NK-92 treated with Interleukin-12 subunit alpha and Interleukin-12 subunit beta, amount 100 ng/mL, for 24 hours (cell line): ENCODE measurements at places on chromosomes 6 and 20.

- DNase-seq: no peak
These were observed 111.5 kb upstream of the CDH4 start for GRCh38 chr20:61140576-61140975.

GRCh38 chr6:91298543-91299145 lies 711.8 kb upstream of the MAP3K7 start:
- DNase-seq: no peak

DNA sequence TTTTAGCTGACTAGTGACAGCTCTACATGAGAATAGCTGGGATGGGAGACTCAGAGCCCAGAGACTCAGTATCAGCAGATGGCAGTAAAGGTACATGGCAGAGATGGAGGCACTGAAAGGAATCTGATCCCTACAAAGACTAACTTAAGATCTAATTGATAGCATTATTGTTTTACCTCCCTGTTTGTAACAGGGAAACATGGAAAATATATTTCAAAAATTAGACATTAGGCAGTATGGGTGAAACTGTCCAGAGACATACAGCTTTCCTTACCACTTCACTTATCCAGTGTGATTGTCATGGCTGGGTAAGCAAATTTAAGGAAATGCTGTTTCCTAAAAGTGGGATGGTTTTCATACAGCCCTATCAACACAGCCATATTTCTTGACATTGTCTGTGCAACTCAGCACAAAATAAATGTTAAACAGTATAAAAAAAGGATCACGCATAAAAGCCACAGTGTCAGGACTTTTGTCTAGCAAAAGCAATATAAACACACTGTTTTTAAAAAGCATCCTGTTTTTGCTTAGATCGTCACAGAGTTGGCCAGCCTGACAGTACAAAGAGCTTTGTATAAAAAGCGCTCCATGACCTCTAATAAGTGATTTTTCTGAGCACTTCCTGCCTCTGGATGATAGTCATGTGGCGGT lies 376.9 kb downstream of the PHF3 start:
- DNase-seq: no peak

DNA sequence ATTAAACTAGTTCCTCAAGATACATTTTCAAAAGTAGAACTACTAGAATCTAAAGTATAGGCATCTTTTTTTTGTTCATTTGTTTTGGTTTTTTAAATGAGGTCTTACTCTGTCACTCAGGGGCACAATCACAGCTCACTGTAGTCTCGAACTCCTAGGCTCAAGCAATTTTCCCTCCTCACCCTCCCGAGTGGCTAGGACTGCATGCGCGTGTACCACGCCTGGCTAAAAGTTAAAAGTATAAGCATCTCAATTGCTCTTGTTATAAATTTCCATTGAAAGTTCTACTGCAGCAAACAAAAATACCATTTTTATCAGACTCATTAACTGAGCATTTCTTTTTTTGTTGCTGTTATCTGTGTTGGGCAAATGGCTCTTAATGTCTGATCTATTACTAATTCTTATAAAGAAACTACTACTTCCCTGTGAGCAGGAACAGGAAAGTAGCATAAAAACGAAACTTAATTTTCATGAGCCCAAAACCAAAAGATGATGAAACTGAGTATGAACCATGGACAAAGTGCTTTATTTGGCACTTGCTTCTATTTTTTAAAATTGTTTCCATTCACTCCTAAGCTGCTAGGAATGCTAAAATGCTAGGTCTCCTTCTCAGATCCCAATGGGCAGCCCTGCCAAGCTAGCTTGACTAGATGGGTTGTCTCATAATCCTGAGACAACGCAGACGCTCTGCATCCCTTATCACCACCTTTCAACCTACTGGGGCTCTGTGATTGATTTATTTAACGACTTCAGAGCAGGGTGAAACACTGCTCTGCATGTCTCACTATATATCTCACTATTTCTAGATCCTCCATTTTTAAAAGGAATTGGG lies 36.9 kb downstream of the TRPC4AP start:
- DNase-seq: no peak

DNA sequence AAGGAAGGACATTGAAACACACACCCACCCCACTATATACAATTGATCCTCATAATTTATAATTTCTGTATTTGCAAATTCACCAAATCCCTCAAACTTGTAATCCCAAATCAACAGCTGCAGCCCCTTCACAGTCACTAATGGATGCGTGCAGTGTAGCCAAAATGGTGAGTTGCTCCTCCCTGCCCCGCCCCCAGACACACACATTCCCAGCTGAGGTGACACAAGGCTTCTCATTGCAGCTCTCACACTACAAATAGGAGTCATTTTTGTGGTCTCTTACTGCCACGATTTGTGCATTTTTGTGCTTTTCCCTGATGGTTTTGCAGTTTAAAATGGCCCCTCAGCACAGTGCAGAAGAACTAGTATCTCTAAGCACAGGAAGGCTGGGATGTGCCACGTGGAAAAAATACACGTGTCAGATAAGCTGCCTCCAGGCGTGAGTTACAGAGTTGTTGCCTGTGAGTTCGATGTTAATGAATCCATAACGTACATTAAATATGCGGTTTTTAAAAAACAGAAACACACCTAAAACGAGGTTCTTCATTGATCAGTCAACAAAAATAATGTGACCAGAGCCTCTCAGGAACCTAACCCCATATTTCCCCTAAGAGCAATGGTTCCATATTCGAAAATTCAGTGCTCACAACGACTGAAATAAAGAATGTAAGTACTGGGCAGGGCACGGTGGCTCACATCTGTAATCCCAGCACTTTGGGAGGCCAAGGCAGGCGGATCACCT lies 8.2 kb downstream of the ATP9A start:
- DNase-seq: no peak

GRCh38 chr6:120039664-120040063 lies 690.1 kb upstream of the MAN1A1 start:
- DNase-seq: no peak

- no peak for DNase-seq
These were observed 75.5 kb upstream of the DST start for GRCh38 chr6:56718236-56718635.

GRCh38 chr6:167580619-167580911 lies 246.1 kb upstream of the AFDN start:
- no peak for DNase-seq

DNA sequence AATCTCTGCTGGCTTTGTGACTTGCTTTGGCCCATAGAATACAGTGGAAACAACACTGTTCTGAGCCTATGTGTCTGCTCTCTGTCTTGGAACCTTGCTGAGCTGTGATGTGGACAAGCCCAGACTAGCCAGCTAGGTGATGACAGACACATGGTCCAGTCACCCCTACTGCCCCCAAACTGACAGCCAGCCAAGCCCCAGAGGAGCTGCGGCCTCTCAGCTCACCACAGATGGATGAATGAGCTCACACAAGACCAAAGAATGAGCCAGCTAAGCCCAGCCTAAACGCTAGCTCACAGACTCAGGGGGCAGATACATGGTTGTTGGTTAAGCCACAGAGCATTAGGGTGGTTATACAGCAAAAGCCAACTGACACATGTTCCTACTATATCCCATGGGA lies 4.1 kb downstream of the AARS2 start:
- DNase-seq: no peak

DNA sequence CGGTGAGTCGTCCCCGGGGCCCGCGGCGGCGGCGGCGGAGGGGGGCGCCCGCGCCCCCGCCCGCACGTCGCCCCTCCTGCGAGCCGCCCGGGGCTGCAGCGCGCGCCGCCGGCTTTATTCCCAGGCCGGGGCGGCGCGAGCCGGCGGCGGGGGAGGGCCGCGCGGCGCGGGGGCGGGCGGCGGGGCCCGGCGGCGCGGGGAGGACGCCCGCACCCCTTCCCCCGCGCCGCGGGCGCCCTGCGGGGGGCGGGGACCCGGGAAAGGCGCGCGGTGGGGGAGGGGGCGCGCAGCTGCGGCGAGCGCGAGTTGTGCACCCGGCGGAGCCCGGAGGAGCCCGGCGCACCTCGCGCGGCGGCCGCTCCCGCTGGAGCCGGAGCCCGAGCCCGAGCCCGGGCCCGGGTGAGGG lies 646 bp downstream of the HMGA1 start:
- no peak for DNase-seq

DNA sequence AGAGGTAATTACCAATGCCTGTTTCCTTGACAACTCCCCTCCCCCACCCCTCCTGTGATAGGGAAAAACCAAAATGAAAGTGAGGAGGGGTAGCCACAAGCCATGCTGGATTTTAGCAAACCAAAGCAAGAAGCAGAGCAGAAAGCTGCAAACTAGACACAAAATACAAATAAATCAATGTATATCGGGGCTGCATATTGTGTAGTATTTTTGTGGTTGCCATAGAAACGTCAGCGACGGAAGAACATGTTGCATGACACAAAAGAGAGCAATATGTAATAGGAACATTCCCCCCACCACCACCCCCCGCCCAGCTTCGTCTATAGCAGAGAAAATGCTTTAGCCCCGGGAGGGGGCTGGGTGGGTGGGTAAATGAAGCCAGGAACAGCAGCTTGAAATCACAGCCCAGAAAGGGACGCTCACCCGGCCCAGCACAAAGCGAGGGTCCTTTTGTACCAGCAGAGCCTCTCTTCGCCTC lies 548 bp downstream of the AGPAT4 start:
- DNase-seq: no peak

DNA sequence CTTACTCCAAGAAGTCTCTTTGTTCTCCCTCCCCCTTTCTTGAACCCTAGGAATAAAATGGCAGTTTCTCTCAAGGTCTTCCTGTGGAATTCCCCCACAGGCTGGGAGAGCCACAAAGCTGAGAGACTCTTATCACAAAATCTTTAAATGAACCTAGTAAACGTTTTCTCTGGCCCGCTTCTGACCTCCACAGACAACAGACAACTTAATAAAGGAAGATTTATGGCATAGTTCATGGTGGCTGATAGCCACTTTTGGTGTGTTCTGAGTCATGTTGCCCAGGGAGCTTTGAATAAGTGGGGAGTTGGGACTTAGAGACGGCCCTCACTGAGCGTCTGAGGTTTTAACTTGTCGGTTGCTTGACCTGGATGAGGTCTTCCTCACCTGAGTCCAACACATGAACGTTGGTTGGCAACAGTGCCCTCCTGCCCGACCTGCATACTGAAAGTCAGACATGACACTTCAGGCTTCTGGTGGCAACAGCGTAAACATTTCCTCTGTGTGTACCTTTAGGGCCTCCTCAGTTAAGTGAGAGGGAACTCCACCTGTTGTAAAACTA lies 124.1 kb downstream of the FOXO3 start:
- no peak for DNase-seq

GRCh38 chr20:62708591-62709536 lies at the start of gene NTSR1:
Gene NTSR1 (plus strand): TSS chr20:62708836. CDS start chr20:62709208, 372 bp downstream.
- DNase-seq: no peak

DNA sequence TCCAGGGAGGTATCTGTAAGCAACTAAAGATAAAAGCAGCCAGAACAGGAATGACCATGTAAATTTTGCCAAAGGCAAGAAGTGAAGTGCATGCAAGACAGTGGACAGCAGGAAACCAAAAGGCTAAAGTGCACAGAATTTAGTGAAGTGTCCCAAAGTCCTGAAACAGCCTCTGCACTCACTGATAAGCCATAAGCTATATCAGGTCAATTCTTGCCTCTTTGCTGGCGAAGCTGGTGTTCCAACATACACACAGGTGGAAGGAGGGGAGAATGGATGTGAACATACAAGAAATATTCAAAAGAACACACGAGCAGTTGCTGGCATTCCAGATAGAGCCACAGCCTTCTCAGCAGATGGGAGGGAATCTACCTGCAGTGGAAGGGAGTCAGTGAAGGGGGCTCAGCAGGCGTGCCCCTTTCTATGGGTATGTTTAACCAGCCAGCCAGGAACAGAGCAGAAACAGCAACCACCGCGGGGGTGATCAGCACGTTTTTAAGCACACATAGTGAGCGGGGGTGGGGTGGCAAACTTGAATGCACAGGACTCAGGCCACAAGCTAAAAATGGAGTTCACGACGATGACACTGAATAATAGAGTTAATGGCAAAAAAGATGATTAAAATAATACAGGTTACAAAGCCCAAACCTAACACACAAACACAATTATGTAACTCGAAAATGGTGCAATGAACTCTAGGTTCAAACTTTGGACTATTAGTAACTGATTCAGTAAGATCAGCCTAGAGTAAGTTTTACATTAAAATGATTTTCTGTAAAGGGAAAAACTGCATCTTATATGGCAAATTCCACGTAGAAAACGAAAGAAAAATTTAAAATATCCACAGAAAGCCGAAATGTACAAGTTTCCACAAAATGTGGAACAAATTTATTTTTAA lies 1.2 kb downstream of the ECI2 start:
- DNase-seq: peak; percentile 9

DNA sequence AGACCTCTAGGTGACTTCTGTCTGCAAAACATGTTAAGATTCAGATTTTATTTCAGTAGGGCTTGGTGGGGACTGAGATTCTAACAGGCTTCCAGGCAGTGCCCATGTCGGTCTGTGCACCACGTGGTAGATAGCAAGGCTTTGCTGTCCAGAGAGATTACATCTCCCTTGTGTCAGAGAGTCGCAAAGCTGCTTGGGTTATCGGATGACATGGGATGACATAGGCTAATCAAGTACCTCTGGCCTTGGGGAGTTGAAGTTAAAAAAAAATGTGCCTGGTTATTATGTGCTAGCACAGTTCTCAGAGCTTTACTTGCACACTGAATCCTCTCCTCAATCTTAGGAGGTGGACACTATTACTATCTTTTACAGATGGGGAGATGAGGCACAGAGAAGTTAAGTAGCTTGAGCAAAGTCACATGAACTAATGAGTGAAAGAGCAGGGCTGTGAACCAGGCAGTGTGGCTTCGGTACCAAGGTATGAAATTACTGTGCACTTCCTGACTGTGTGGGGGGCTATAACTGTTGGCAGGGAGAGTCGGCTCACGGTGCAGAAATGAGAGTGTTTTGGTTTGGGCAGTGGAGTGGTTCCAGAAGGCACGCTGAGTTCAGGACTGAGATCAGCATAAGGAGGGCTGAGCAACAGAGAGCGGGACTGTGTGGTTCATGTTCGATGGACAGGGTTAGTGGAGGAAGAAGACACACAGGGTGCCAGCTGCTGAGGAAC lies 41.1 kb downstream of the FARS2 start:
- no peak for DNase-seq

- no peak for DNase-seq
These were observed 1.6 kb downstream of the SLC24A3 start for GRCh38 chr20:19213946-19214490.

GRCh38 chr20:37699202-37699601 lies 5.4 kb downstream of the CTNNBL1 start:
- no peak for DNase-seq
